ENCODE measurements at places on chromosomes 5 and 9.
A peak's percentile ranks its signal among the peaks of the same experiment; 100 is the strongest.

GRCh38 chr9:133788819-133789717 lies 50.9 kb upstream of the SARDH start:
- no peak for DNase-seq

DNA sequence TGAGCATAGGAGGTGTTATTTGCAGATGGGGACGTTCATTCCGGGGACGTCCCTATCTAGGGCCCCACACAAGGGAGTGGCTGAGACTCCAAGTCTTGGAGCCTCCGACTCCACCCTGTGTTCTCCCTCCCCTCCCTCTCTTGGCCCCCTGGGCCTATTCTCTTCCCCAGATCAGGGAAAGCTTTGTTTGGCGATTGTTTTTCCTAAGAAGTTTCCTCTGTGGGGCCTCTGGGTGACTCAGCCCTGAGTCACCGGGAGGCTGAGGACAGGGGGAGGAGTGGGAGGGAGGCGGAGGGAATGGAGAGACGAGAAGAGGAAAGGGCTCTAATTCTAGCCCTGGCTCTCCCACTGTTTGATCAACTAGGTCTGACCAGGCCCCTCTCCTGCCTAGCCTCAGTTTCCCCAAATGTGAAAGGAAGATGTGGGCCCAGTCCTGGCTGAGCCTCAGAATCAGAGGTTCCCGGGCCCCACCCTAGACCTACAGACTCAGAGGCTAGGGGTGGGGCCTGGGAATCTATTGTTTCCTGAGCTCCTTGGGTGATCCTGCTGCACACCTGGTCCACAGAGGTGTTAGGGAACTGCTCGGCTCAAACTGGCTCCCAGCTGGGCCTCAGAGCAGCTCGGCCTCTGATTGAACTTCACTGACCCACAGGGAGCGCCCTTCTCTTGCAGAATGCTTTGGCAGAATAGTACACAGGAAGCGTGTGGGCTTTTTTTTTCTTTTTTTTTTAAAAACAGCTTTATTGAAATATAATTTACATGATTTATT lies 19.2 kb downstream of the GSN start:
- peak; percentile 46 for DNase-seq

- no peak for DNase-seq
These were observed 947.0 kb downstream of the NR2F1-AS1 start for GRCh38 chr5:92633875-92634487.

DNA sequence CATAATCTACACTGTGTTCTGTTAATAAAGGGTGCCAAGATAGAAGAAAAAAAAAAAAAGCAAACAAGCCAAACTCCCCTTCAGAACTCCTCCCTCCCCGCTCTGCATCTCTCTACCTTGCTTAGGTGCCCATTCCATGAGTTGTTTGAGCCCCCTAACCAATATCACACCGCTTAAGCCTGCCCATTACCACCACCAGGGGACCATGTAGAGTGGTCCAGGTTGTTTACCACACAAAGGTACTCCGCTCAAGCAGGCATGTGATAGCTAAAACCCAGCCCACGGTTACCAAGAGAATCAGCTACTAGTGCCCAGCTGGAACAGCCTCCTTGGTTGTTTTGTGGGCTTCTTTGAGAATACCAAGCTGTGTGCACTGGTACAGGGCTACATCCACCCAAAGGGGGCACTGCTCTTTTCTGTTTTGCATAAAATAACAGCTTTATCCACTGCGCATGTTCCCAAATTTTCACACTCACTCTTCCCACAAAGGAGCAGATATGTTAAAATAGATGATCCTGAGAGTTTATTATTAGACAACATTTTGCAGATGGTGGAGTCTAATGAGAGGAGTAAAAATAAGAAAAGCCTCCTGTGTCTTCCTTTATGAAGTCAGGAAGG lies 304.1 kb downstream of the DEPDC1B start:
- no peak for DNase-seq

- no peak for DNase-seq
These were observed 91.9 kb upstream of the STC2 start for GRCh38 chr5:173420108-173420507.

GRCh38 chr9:135241381-135242048 lies 154.0 kb downstream of the OLFM1 start:
- DNase-seq = no peak

GRCh38 chr9:108779551-108780325 lies 76.0 kb downstream of the ACTL7B start:
- no peak for DNase-seq

GRCh38 chr5:1053391-1054017 lies 44.9 kb downstream of the NKD2 start:
- no peak for DNase-seq

- DNase-seq = no peak
These were observed 273.3 kb upstream of the TNC start for GRCh38 chr9:115391168-115391825.

DNA sequence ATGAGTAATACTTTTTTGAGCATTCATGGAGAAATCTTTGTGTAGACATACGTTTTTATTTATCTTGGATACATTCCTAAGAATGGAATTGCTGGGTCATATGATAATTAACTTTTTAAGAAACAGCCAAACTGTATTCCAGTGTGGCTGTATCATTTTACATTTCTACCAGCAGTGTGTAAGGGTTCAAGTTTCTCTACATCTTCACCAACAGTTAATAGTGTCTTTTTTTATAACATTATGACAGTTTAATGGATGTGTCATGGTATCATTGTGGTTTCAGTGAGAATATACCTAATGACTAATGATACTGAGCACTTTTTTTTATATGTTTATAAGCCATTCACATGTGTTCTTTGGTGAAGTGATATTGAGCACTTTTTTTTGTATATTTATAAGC lies 52.4 kb downstream of the NIPBL start:
- no peak for DNase-seq

- DNase-seq = no peak
These were observed 15.7 kb downstream of the UNC13B start for GRCh38 chr9:35177520-35177919.

- DNase-seq = no peak
These were observed 23.0 kb downstream of the SMIM15 start for GRCh38 chr5:61139094-61139873.

- no peak for DNase-seq
These were observed 157.0 kb upstream of the LHFPL2 start for GRCh38 chr5:78805474-78806124.

GRCh38 chr5:144304688-144305087 lies 134.0 kb downstream of the KCTD16 start:
- DNase-seq = no peak

DNA sequence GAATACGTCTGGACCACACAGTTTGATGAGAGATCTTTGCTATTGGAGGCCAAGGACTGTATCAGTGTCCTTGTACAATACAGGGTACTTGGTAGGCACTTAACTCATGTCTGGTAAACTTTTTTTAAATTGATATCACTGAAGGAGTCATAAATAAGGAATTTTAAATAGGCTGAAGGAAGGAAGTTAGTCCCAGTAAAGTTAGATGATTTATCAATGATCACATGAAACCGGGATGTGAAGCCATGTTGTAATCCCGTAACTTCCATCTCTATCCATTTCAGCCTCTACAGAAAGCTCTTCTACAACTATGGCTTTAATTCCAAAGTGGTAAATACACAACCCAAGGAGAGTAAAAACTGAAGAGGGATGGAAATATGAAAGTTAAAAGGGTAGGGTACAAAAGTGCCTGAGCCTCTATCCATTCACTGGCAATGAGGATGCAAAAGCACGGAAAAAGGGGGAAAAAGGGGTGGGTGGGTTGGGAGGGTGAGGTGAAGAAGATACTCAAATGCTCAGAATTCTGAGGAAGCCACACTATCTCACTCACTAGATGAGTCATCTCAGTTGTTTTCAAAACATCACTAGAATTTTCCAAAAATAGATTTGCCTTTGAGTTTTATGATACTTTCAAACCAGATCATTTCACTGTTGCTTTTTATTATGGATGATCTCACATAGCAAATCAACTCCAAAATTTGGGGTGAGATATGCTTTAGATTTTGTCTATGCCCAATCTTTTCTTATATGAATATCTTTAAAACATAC lies 1053.5 kb downstream of the NR2F1-AS1 start:
- DNase-seq = no peak

DNA sequence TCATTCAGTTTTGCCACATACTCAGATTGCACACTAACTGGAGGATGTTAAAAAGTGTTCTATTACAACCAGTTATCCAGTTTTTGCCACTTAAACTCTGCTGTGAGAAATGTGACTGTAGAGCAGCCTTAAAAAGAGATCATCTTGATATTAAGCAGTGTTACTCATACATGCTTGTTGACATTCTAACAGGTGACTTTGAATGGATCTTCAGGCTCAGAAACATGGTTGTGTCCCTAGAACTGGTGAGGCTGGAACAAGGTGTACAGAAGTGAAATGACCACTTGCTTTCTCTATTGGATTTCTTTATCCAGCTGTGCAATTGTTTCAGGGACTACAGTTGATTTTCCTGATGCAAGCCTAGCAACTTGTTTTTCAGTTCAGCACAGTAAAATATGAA lies 166.1 kb upstream of the CCDC152 start:
- no peak for DNase-seq

GRCh38 chr9:74281674-74282073 lies 215.5 kb upstream of the RORB start:
- DNase-seq = no peak

- DNase-seq = no peak
These were observed 72.3 kb downstream of the STRBP start for GRCh38 chr9:123196124-123196523.

DNA sequence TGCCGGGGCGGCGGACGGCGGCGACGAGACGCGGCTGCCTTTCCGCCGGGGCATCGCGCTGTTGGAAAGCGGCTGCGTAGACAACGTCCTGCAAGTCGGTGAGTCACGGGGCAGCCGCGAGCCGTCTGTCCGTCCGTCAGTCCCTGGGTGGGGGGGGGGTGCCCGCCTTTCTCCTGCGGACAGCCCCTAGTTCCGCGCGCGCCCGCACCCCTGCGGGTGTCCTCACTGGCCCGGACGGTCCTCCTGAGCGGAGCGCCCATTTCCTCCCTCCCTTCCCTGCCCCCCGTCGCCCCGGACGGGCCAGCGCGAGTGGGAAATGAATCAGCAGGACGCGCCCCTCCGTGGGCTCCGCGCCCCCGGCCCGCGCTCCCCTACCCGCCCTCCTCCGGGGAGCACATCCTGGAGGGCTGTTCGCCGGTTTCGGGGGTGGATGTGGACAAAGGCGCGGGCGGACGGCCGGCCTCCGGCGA lies 828 bp downstream of the ZSWIM6 start:
- peak; percentile 44 for DNase-seq

GRCh38 chr5:73728493-73729273 lies 102.7 kb downstream of the ARHGEF28 start:
- no peak for DNase-seq
